Mammary epithelial cell (primary cell): ENCODE measurements at places on chromosomes 12 and 14. TPM values are rescaled to one million over a fixed set of nuclear protein-coding genes. Genes with fewer than 3 reads are reported as not detected.

The KRT80 gene
- 1.1 and 1.8 TPM in 2 replicates for total RNA-seq

DNA sequence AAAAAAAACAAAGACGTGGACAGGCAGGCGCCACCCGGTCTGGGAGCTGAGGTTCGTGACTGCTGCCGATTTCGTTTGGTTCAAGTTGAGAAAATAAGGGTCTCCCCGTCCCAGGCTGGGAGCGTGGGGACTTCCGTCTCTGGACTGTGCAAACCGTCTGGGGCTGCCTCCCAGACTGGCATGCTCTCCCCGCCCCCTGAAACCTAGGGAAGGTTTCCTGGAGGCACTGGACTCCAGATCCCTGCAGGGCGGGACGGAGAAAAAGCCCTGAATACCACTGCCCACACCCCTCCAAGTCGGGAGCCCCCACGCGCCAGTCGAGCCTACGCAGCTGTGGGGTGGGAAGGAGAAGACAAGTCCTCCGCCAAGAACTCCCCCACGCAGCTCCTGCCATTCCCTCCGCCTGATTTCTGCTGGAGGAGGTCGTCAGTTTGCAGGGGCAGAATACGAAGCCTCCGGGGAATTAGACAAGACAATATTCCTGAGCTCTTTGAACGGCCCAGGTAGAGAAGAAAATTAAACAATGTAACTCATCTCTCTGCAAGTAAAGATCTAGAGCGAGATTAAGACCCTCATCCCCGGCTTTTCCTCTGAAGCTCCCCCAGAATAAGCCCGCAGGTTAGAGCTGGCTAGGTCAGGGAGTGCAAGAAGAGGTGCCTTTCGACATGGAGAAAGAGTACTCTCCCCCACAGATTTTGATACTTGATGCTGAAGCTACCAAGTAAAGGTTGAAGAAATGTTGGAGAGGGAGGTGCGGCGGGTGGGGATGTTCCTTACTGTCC is 10.4 kb upstream of the HOXC13 start:
- DNase-seq, result no peak

DNA sequence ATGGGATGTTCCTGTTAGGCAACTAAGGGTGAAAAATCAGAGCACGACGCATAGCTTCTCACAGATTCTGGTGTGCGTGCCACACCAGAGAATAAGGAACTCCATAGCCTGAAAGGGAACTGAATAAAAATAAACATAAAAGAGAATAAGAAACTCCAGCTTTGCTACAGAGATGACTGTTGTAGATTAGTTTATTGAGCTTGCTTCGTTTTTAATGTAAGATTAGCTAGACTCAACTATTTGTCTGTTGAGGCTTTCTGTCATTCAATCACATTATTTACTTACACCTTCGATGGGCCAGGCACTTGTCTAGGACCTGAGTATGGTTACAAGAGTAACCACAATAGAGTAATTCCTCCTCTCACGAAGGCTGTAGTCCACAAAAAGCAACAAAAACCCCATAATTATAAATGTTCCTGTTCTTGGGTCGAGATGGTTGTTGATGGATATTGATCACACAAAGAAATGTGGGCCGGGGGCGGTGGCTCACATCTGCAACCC is 807 bp upstream of the ZCCHC8 start:
- DNase-seq, result no peak

The IL23A gene
- total RNA-seq, result 0.50 TPM

DNA sequence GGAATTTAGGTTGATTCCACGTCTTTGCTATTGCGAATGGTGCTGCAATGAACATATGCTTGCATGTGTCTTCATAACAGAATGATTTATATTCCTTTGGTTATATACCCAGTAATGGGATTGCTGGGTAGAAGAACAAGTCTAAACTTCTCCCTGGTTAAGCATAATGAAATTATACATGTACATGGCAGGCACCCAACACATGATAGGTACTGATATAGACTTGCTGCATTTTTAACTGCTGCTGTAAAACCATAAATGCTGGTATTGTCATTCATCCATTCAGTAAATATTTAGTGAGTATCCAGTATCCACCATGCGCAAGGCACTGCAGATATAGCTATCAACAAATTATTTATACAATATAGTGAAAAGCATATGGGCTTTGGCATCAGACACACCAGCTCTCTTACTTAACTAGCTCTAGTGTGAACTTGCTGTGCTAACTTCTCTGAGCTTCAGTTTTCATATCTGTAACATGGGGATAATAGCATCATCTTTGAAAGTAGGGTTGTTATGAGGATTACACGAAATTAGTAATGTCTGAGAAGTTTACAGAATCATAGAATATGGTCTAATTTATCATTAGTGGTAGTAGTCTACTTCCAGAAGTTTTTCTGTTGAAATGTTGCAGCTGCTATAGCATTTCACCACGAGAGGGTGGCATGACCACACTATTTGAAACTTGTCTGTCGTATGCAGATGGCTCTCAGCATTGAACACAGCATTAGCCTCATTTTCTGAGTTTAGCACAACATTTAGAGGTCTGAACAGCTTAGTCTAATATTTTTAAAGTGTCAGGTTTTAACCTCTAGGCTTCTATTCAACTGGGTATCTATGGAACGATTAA is 32.0 kb upstream of the SEL1L start:
- DNase-seq, result no peak

The PLEKHG7 gene
- total RNA-seq, result not detected in 2 replicates

- DNase-seq, result peak; percentile 42
Observed at GRCh38 chr12:123713398-123713797, 1.2 kb downstream of the ATP6V0A2 start.

The CAPZA3 gene
- total RNA-seq, result 0.17 TPM

DNA sequence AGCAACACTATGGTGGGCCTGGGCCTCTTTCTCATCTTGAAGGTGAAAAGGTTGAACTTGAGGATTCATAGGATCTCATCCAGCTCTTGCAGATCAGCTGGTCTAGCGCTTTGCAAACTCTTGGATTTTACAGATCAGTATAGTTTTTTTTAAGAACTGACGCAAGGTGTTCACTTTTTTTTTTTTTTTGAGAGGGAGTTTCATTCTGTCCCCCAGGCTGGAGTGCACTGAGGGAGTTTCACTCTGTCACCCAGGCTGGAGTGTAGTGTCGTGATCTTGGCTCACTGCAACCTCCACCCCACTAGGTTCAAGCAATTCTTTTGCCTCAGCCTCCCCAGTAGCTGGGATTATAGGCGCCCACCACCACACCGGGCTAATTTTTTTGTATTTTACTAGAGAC is 20.4 kb upstream of the LGMN start:
- DNase-seq, result no peak

The STAT6 gene
- 121 and 150 TPM in 2 replicates for total RNA-seq

The NXPH4 gene
- total RNA-seq, result 4.7 and 5.3 TPM in 2 replicates

DNA sequence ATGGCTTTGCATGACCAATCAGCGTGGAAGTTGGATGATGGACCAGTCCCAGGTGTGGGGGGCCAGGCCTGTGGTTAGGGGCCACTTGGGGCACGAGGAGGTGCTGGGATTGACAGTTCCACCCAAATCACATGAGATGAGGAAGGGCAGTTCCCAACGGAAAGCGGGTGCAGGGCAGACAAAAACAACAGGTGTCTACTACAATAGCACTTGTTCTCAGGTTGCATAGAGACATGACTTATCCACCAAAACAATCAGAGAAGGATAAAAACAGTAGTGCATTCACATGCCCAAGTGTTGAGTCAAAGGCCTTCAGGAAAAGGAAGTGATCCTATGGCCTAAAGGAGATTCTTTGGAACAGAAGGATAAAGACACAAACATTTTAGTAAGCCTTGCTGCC is 14.6 kb upstream of the EIF2B2 start:
- peak; percentile 90 for DNase-seq

- DNase-seq, result no peak
Observed at GRCh38 chr12:113200021-113200797, 14.7 kb downstream of the RITA1 start.

GRCh38 chr14:59140106-59140843 is 48.2 kb upstream of the DAAM1 start:
- DNase-seq, result no peak

DNA sequence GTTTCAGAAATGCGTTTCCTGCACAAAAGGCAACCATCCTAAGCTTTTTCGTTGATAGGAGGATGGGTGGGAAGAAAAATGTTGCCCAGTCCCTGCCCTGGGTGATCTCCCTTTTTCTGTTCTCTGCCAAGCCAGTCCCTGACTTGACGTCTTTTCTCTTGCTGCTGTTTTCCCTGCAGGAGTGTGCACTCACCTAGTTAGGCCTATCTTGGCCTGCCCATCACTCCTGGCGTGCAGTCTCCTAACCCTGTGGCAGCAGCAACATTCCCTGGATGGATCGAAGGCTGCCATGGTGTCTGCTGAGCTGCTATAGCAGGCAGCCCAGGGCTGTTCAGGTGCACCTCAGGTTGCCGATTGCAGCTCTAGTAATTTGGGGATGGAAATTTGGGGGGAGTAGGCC is 1.2 kb downstream of the UNC119B start:
- peak; percentile 14 for DNase-seq

DNA sequence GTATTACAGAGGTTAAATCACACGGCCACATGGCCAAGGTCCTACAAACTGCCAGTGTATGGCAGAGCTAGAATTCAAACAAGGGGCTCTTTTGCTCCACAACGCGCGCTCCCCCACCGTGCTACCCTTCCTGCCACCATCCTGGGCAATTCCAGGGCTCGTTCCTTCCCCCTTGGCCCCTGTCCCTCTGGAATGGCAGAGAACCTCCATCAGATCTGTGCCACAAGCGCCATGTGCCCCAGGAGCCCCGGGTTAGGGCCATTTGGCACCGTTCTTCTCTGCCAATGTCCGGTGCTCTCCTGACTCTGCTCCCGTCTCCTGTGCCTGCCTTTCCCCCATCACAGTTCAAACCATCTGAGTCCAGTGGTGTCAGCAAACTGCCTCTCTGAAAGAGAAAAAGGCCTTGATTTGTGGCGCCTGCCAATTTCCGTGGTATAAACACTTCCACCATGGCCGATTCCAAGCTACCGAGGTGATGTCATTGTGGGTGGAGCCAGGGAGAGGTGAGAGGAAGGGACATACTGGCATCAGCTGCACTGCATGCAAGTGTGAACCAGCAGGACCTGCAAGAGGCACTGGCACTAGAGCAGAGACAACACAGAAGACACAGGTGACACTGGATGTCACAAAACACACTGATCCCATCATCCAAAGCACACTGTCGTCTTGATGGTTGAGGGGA is 163.1 kb downstream of the CALM1 start:
- DNase-seq, result no peak

GRCh38 chr12:123160801-123161487 is 10.1 kb upstream of the PITPNM2 start:
- no peak for DNase-seq

The ZFP36L1 gene
- 373 and 541 TPM in 2 replicates for total RNA-seq

GRCh38 chr14:22484632-22485031 is 104.4 kb downstream of the DAD1 start:
- DNase-seq, result no peak

- no peak for DNase-seq
Observed at GRCh38 chr12:119678459-119678858, 10.5 kb downstream of the PRKAB1 start.

The GRIN2B gene
- under 0.01 TPM for total RNA-seq

GRCh38 chr12:99302874-99303273 is 344.7 kb upstream of the GARIN6 start:
- no peak for DNase-seq

- DNase-seq, result no peak
Observed at GRCh38 chr14:21537090-21537424, 10.9 kb upstream of the SALL2 start.

- DNase-seq, result no peak
Observed at GRCh38 chr14:70724110-70724509, 82.4 kb downstream of the TTC9 start.

DNA sequence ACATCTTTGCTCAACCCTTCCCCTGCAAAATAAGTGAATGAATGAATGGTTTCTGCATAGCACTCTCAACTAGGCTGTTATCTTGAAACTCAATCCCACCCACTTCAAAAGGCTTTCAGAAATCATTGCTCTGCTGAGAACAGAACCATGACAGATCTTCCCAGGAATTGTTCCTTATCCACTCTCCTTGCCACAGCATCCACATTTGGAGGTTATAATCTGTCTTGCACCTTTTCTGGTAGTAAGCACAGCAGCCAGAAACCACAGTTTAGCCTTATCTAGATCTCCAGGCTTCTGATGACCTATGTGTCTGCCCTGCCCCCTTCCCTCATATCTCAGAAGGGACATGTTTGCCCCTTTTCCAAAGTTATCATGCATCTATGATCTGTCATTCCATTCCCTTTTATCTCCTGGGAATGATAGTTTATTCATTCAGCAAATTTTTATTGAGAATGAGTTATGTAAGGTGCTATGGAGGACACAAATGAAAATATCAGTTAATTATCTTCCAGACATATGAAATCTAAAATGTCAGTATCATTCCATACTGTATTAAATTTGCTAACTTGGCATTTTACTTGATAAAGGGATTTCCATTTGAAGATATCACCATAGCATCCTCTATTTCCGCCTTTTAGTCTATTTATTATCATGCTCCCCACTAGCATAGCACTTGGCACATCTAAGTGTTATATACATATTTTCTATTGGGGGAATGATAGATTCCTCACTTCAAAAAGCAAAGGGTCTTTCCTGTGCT is 21.4 kb downstream of the LGR5 start:
- DNase-seq, result no peak

The SERPINA9 gene
- 0.19 and 0.21 TPM in 2 replicates for total RNA-seq

The HVCN1 gene
- not detected in 2 replicates for total RNA-seq

- no peak for DNase-seq
Observed at GRCh38 chr14:104298458-104298857, 160.1 kb downstream of the KIF26A start.

DNA sequence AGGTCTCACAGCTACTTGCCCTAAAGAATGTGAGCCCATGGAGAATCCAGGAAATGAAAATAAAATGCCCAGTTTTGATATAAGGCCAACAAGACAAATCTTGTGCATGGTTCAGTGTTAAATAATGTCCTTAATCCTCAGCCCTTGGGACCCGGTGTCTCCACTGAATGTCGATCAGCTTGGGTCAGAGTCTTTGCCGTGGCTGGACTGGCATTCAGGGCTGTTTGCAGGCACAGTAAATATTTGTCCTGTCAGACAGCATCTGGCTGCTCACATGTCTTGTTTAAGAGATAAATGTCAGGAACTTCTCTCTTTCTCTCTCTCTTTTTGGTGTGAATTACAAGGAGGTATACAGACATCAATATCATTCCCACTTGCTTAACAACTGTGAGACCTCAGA is 452.5 kb downstream of the FUT8 start:
- no peak for DNase-seq

DNA sequence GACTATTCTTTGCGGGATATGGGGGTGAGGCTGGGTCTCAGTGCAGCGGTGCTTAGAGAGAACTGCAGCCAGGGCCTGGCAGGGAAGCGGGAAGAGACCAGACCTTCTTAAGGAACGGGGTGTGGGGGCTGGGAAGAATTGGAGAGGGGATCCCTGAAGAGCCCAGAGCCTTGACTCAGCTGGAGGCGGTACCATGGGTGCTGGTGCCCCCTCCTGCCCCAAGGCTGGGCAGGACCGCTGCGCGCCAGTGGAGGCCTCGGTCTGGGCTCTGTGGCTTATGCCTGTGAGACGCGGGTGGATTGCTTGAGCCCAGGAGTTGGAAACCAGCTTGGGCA is 1.3 kb upstream of the RNU7-1 start:
- DNase-seq, result no peak

DNA sequence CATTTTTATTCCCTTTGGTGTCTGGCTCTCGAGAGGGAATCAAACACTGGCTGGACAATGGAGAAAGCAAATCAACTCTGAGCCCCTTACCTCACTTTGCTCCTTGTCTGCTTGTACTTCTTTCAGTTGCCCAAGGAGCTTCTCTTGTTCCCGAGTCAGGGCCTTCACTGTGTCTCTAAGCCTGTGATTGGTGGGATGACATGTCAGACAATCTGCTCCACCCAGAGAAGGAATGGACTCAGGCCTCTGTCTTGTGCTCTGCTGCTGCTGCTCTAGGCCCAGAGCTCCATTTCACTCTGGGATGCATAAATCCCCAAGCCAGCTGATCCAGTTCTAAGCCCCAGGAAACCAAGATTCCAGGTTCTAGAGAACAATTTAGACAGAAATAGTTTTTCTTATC is 7.6 kb downstream of the CALCOCO1 start:
- peak; percentile 17 for DNase-seq

The GNPTAB gene
- total RNA-seq, result 25.0 and 36.1 TPM in 2 replicates
